ENCODE measurements at places on chromosomes 1 and 21. TPM values are rescaled to one million over a fixed set of nuclear protein-coding genes. Genes with fewer than 3 reads are reported as not detected.

- peak; percentile 3 for DNase-seq
These were observed 30.4 kb downstream of the NPHS2 start for GRCh38 chr1:179545321-179545720.

- no peak for DNase-seq
These were observed 235.4 kb downstream of the PBX1 start for GRCh38 chr1:164794356-164794755.

GRCh38 chr1:59560807-59561450, 253.8 kb upstream of the HOOK1 start:
- DNase-seq: no peak

DNA sequence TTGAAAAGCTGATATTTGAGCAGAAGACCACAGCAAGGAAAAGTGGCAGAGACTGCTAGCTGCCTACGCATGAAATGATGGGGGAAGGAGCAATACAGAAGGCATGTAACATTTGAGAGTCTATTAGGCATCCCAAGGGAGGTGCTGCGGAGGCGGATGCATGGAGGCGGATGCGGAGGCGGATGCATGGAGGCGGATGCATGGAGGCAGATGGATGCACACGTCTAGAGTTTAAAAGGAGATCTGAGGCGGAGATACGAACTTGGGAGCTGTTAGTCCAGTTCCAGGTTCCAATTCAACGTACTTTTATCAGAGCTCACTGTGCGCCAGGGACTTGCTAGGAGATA, 744 bp upstream of the DDX20 start:
- DNase-seq: peak; percentile 31

DNA sequence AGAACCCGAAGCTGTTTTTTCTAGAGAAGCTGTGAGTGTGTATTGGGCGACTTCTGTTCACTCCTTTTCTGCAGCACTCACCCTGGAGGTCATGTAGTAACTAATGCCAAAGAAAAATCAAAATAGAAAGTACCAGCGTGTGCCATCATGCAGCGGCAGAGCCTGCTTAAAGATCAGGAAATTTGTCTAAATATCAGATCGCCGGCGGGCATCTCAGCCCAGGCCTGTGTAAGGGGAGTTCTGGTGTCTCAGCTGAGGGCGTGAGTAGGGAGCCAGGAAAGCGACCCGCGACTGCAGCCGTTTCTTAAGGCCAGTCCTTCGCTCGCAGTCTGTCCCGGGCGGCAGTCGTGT, 768 bp downstream of the EDARADD start:
- DNase-seq: no peak

- DNase-seq: no peak
These were observed 1.6 kb upstream of the PLEKHA6 start for GRCh38 chr1:204361341-204361771.

DNA sequence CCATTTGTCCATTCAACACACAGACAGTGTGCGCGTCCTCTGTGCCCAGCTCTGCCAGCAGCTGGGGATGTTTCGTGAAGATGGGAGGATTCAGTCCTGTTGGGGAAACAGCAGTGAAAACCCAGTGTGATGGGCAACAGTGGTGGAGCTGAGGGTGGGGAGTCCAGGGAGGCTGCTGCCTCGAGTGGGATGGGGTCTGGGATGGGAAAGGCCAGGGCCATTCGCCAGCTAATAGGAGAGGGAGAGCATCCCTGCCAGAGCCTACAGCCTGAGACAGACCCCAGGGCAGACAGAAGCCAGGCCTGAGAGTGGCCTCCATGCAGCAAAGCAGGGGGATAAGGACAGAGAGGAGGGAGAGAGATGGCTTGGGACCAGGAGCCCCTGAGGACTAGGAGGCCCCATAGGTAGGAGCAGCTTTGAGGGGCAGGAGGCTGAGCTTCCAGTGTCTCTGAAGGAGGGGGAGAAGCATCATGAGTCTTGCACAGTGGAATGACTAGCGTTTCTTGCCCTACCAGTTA, 252.6 kb downstream of the NPHP4 start:
- no peak for DNase-seq

DNA sequence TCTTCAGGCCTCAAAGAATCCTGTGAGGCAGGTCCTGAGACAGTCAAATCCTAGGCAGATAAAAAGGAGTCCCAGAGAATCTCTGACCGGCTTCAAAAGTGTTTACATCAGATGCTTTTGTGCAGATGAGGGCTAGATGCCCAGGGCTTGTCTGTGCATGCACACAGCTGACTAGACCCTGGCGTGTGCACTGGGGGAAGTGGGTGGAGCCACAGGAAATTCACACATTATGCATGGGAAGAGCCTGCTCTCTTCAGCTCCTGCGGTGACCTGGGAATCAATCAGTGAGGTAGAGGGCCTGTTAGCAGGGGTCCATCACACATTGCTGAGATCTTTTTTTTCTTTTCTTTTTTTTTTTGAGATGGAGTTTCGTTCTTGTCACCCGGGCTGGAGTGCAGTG, 36.6 kb upstream of the NHLH2 start:
- no peak for DNase-seq

- DNase-seq: no peak
These were observed 62.1 kb downstream of the BRWD1 start for GRCh38 chr21:39251326-39251725.

- no peak for DNase-seq
These were observed 173.0 kb downstream of the GABPA start for GRCh38 chr21:25907573-25908275.

DNA sequence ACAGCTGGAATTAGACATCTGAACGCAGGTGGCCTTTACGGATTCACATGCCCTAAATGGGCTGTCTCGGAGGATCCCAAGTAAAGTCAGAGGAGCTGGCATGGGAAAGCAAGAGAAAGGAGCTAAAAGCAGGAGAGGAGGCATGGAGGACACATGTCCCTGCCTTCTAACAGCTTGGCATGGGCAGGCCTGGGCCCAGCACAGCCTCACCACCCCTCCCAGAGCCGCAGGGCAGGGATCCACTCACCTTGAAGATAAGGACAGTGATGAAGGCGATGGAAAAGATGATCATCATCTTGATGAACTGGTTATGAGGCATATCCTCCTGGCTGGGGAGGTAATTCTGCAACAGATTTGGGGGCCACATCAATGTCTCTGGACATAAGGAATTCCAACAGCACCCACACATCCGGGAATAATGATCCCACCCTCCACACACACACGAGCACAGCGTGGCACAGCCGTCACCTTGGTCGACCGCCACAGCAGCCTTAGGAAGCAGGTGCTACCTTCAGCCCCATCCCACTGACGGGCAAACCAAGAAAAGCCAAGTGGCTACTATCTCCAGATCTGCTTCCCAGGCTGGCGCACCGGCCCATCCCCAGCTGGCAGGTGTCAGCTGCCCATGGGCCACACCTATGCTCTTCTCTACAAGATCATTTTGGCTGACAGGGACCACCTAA, 14.1 kb upstream of the MATN1 start:
- DNase-seq: no peak

- DNase-seq: no peak
These were observed 57.8 kb downstream of the SIK1 start for GRCh38 chr21:43369124-43369523.

GRCh38 chr1:236800002-236800620, 5.0 kb downstream of the MTR start:
- DNase-seq: no peak

- DNase-seq: no peak
These were observed 266.9 kb downstream of the SIPA1L2 start for GRCh38 chr1:232363008-232363407.

DNA sequence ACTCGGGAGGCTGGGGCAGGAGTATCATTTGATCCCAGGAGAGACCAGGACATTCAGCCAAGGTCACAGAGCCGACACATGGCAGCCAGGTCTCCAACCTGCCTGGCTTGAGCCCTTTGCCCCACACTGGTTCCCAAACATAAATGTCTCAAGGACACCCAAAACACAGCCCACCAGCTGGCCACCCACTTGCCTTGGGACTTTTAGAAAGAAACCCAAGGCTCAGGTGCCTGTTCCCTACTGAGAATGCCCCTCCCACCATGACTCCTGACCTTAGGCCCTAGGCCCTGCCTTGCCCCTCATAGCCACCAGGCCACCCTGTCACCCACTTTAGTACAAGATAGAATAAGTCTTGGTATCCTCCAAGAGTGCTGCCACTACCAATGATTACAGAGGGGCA, 41.9 kb upstream of the LRP8 start:
- DNase-seq: no peak

DNA sequence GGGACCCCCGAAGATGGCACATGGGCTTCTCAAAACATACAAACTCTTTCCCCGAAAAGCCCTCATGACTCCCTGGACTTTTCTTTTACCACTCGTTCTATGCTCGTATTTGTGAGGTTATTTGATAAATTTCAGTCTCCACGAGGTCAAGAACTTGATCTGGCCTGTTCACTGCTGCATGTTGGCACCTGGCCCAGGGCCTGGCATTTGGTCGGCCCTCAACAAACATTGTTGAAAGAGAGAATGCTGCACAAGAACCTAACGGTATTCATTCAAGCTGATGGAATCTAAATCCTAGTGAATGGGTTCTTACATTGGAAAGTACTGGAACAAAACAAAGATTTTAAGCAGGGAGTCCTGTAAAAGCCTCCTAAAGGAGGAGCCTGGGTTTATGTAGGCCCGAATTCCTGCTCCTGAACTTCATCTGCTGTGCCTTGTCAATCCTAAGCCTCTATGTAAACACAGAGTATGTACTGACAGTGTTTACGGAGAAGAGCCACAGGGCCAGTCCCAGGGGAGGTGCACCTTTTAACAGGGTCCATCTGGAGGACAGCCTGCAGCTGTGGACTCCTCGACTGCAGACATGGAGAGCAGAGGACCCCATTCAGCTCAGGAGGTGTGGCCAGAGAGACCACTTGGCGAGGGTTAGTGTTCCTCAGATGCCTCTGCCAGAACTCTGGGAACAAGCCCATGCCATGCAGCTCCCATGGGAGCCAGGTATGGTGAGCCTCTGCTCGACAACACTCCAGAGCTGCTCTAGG, 46.9 kb downstream of the L1TD1 start:
- no peak for DNase-seq

- no peak for DNase-seq
These were observed 17.4 kb downstream of the DNM3 start for GRCh38 chr1:171858696-171859095.

- DNase-seq: no peak
These were observed 121.7 kb upstream of the PRDX6 start for GRCh38 chr1:173355281-173356031.

- no peak for DNase-seq
These were observed 35.6 kb downstream of the LRRN2 start for GRCh38 chr1:204649721-204650521.

DNA sequence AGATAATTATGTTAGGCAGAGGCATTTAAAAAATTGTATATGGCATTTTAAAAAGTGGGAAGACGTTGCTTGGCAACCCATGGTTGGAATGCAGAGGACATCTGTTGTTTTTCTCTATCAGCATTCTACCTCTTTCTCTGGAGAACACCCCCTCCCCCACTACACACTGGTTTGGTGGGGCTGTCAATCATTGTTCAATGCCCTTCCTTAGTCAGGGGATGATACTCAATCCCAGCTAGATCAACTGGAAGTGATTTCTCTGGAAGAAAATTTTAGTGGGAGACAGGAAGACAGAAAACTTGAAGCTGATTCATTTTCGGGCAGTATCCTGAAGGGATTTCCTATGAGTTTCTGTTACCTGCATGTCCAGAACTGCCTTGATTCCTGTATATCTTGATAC, 35.7 kb upstream of the CAP1 start:
- no peak for DNase-seq

DNA sequence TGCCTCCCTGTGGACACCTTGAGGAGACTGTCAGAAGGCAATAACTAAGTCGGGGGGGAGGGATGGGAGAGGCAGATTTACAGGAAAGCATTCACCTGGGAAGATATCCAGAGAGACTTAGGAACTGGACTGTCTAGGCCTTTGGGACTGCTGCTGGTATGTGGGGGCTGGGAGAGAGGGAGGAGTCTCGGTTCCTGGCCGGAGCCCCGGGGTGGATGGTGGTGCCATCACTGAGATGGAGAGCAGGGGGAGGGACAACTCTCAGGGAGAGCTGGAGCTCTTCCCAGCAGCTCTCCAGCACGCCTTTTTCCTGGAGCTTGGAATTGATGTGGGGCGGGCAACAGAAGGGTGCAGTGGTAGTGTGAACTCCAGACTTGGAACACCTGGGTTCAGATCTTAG, 22.1 kb downstream of the PTPRF start:
- DNase-seq: no peak

GRCh38 chr1:165143437-165144065, 213.0 kb downstream of the LMX1A start:
- DNase-seq: no peak

GRCh38 chr1:77038000-77038399, 170.7 kb downstream of the ST6GALNAC5 start:
- no peak for DNase-seq

DNA sequence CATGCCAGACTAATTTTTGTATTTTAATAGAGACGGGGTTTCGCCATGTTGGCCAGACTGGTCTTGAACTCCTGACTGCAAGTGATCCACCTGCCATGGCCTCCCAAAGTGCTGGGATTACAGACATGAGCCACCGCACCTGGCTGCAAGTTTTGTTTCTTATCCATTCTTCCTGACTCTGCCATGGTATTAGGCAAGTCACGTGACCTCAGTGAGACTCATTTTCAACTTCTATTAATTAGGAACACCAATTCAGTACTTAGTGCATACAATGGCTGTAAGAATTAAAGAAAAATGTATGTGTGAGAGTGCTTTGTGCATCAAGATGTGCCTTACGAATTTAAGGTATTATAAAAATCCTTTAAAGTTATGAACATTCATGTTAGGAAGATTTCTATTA, 111.2 kb downstream of the CACNA1E start:
- DNase-seq: no peak

GRCh38 chr1:45216200-45216541, 9.8 kb upstream of the ZSWIM5 start:
- no peak for DNase-seq

DNA sequence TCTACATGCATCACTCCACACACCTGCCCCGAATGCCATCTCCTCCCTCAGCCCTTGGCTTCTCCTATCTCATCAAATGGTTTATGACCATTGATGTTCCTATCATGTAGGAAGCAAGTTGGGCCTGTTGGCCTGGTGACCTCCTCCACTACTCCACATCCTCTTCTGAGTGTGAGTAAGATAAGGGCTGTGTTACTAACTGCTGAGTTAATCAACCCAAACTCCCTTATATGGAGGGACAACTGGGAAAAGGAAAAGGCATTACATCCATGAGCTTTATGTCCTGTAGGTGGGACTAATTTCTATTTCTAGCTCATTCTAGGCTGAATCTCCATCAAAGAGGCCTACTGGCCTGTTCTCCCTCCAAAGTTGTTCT, 57.6 kb downstream of the WLS start:
- DNase-seq: no peak

- DNase-seq: no peak
These were observed 18.0 kb upstream of the PRDM15 start for GRCh38 chr21:41897047-41897669.

GRCh38 chr1:22420455-22421053, 31.1 kb upstream of the ZBTB40 start:
- DNase-seq: peak; percentile 68

Gene MRPL55
- polyA plus RNA-seq: 33.7 TPM

Gene DISP1
- polyA plus RNA-seq: 19.3 TPM

Gene S1PR1
- 154 TPM for polyA plus RNA-seq

Gene SLC22A15
- 3.8 TPM for polyA plus RNA-seq

Gene FAM72A
- 7.5 TPM for polyA plus RNA-seq

Gene RBM34
- polyA plus RNA-seq: 66.1 TPM

Gene TMEM54
- polyA plus RNA-seq: 21.4 TPM

Gene EFCAB7
- polyA plus RNA-seq: 15.2 TPM

Gene VWA5B1
- polyA plus RNA-seq: 0.53 TPM

Gene LYPD8
- not detected for polyA plus RNA-seq

Gene TUFT1
- polyA plus RNA-seq: 8.4 TPM

Gene UMODL1
- polyA plus RNA-seq: 0.33 TPM

Gene NFASC
- 1.4 TPM for polyA plus RNA-seq

Gene TAS1R1
- polyA plus RNA-seq: 0.21 TPM

Gene ANKRD34A
- polyA plus RNA-seq: 0.90 TPM

Gene RIIAD1
- polyA plus RNA-seq: 2.1 TPM

Gene DNTTIP2
- 60.1 TPM for polyA plus RNA-seq
